ENCODE measurements at places on chromosomes 6 and 20.

DNA sequence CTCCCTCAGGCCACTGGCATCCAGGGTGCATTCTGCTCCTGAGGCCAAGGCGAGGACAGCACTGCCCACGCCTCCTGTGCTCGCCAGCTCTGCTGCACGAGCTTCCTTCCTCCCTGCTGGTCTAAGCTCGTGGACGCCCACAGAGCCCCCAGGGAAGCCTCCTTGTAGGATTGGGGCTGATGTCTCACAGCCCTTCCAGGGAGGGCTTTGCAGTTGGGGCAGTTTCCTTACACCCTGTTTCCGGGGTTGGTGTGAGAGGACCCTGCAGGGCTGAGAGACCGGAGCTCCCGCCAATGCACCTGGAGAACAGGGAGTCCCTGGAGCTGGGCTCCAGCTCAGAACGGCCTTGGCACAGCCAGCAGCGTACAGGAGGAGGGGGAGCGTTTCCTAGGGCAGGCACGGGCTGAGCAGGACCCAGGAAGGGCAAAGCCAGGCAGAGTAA is 172.4 kb upstream of the PDE10A start:
- no peak for DNase-seq

GRCh38 chr6:39617026-39617425 is 108.2 kb downstream of the KIF6 start:
- DNase-seq = no peak

DNA sequence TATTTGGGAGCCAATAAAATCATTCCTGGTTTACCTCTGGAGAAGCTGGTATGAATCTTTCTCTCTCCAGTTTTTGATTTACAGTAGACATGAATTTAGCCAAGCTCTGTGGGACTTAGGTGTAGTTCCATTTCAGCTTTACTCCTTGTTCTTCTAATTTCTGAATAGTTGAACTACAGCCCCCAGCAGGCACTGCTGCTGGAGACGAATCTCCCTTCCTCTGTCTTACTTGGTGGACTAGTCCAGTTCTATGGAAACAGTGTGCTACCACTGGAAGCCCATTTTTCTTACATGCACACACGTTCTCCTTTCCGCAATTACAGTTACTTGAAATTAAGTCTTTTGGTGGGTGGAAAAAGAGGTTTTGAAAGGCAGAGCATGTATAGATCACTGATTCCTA is 42.3 kb downstream of the RALGAPB start:
- DNase-seq = no peak

- DNase-seq = no peak
Observed at GRCh38 chr6:121187200-121187832, 147.0 kb downstream of the TBC1D32 start.

- DNase-seq = no peak
Observed at GRCh38 chr20:47262365-47263013, 94.0 kb downstream of the ZMYND8 start.

DNA sequence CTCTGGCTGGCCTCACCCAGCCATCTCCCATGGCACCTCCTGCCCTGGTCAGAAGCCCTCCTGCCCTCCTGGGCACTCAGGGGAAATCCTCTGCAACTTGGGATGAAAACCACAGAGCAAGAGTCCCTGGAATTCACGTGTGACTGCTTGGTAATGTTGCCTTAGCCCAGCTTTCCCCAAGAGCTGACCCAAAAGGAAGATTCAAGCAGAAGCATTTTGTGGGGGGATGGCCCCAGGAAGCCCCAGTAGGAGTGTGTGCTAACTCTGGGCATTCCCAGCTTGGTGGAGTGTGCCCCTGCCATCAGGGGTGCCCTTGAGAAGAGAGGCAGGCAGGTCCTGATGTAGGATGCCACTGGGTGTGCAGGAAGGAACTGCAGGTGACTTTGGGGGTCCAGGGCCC is 35.5 kb downstream of the SNX5 start:
- no peak for DNase-seq

- DNase-seq = no peak
Observed at GRCh38 chr6:31958412-31958740, 395 bp downstream of the NELFE start.

GRCh38 chr6:132907914-132908313 is 93.5 kb downstream of the RPS12 start:
- no peak for DNase-seq

- no peak for DNase-seq
Observed at GRCh38 chr20:5504061-5504739, 187.4 kb upstream of the PROKR2 start.

GRCh38 chr20:64159711-64160110 is 4.5 kb upstream of the MYT1 start:
- no peak for DNase-seq

- DNase-seq = no peak
Observed at GRCh38 chr6:170042596-170043118, 248.2 kb downstream of the DLL1 start.

GRCh38 chr6:44935693-44936300 is 392.3 kb upstream of the RUNX2 start:
- DNase-seq = no peak

GRCh38 chr6:88683734-88684133 is 279.7 kb downstream of the RNGTT start:
- no peak for DNase-seq

DNA sequence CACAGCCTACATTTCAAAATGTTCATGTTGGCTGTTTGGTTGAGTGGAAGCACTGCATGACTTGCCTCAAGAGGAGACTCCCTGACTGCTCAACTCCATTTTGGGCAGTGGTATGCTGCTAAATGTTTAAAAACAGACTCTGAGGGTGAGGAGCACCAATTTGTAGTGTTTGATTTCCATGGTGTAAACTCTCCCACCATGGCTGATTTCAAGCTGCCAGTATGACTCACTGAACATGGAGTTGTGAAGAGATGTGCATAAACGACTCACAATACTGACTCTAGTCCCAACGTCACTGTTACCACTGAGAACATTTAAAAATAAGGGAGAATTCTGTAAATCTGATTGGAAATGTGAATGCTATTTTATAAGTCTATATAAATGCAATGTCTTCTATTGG is 70.4 kb downstream of the BACH2 start:
- DNase-seq = no peak

- DNase-seq = no peak
Observed at GRCh38 chr20:58012731-58013510, 215.5 kb downstream of the ANKRD60 start.

DNA sequence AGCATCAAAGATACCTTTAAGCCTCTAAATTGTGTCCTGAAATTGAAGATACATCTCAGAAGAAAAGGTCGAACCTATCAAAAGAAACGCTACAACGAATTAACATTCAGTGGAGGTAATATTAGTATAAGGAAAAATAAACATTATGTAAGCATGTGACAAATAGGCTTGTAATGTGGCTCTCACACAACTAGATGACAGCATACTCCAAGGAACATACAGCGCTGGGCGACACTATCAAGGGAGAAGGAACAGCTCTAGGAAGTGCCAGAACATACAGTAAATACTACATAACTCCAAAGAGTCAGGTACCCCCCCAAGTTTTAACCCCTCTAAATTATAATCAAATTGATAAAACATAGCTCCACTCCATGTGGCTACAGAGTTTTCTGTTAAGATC is 103.5 kb downstream of the LAMP5 start:
- DNase-seq = peak; percentile 17

DNA sequence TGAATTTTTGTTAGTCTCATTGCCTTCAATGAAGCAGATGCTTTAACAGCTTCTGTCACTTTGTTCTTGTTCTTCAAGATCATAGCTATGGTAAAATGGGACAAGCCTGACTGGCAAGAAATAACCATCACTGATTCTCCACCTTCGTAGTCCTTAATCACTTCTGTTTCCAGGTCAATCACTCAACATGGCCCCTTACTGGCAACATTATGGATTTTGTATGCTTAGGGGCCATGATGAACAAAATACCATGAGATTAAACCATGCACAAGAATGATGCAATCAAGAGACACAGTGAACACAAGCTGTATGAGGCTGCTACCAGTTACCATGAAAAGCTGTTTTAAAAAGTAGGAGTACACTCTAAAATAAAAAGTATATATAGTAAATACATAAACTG is 32.8 kb downstream of the ADNP start:
- no peak for DNase-seq

GRCh38 chr20:47708140-47708807 is 77.0 kb downstream of the SULF2 start:
- no peak for DNase-seq

DNA sequence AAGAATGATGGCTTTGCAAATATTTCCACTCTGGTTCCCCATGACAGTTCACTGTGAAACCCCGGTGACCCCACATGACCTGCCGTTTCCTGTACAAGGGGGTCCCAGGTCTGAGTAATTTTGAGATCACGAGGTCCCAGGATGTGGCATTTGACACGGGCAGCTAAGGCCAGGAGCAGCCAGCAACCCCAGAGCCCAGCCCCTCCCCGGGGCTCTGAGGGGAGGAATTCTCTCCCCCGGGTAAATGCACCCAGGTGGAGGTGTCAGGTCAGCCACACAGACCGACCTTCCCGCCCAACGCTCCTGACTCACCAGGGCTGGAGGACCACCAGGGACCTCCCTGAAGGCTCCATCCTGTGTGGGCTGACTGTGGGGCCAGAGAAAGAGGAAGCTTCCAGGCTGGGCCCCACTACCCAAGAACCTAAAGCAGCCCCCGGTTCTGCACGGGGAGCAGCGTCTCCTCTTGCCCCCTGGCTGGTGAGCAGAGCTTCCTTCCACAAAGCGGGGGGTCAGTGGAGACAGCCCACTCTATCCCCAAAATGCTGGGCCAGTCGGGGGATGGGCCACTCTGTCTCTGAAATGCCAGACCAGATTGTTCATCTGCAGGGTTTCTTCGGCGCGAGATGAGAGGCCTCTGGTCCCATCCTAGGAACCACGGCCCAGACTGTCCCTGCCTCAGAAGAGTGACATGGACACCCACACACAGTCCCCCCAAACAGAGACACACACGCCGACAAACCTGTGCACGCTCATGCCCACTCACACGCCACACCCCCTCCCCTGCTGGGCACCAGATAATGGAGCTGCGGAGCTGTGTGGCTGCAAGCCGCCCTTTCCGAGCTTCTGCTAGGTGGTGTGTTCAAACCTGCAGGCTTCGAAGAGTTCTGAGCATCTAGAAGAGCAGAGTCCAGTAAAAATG is 23.4 kb upstream of the SLCO4A1 start:
- DNase-seq = no peak

- no peak for DNase-seq
Observed at GRCh38 chr6:41656002-41656691, 17.9 kb downstream of the MDFI start.

- no peak for DNase-seq
Observed at GRCh38 chr20:34627458-34627857, 49.4 kb downstream of the PIGU start.

DNA sequence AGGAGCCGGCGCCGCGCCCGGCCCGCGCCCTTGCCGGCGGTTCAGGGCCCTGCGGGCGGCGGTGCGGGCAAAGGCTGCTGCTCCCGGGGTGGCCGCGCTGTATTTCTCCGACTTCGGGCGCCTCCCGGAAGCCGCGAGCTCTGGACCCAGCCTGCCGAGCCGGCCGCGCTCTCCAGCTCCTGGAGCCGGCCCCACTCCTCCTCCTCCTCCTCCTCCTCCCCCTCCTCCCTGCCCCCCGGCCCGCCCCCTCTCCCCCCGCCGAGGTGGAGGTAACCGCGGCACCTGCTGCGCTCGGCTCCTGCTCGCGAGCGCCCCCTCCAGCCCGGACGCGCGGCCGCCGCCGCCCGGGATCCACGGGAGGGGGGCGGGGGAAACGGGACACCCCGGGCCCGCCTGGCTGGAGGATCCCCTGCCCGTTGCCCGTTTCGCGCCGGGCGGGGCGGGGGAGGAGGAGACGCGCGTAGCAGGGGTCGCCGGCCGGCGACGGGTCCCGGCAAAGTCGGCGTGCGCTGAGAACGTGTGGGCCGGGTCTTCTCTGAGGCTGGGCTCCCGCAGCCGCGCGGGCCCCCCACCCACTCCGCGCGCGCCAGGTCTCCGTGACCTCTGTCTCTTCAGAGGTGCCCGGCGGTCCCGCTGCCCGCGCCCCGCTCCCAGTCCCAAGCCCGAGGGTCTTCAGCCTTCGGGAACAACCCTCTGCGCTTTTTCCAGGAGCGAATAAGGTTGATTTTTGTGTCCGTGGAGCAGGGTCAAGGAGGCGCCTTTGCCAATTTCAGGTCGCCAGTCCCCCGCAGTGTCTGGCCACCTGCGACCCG is at the start of gene SLC22A23:
TSS of gene SLC22A23 (minus strand) at position 153 of the 812 bp plus-strand sequence. CDS start 491 bp downstream, outside the sequence.
- peak; percentile 87 for DNase-seq

GRCh38 chr20:53038299-53038698 is 66.1 kb downstream of the TSHZ2 start:
- DNase-seq = no peak

GRCh38 chr6:107784669-107785068 is 39.4 kb downstream of the SCML4 start:
- DNase-seq = no peak

GRCh38 chr6:69276204-69276603 is 520.6 kb downstream of the LMBRD1 start:
- DNase-seq = no peak

- no peak for DNase-seq
Observed at GRCh38 chr20:57397693-57398108, 6.5 kb downstream of the RBM38 start.

GRCh38 chr6:27868311-27868710 is 43.9 kb downstream of the OR2B2 start:
- no peak for DNase-seq

DNA sequence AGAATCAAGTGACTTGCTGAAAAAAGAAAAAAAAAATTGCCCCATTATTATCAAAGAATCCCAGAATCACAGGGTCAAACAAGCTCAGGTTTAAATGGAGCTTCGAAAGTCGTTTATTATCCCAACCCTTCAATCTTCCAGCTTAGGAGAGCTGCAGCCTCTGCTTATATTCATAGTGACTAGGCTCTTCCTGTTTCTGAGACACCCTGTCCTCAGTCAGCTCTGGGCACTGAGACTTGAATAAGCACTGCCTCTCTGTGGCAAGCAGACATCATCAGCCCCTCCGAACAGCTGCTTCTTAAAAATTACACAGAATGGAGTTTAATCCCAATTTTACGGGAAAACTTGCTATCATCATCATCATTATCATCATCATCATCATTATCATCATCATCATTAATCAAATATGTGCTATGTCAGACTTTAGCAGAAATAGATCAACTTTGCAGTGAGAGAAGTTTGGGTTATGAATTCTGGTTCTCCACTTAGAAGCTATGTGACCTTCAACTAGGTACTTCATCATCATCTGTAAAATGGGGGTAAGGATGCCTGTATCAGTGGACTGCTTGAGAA is 614.0 kb upstream of the SYNCRIP start:
- no peak for DNase-seq

DNA sequence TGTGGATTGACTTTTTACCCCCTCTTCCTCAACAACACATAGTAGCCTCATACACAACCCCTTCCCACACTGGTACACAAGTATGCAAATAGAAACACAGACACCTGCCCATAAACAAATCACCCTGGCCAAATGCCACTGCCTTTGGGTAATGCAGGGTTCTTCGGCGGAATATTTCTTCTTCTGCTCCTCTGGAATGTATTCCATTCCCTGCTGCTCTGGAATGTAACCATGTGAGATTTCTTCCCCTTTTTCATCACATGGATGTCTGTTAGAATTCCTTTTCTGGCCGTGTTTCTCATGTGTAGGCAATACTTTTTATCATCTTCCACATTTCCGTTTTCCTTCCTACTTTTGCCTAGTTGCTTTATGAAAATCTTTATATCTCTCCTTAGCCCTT is 76.1 kb upstream of the TPD52L1 start:
- no peak for DNase-seq
